ENCODE measurements at places on chromosomes 1 and 21. TPM values are rescaled to one million over a fixed set of nuclear protein-coding genes. Genes with fewer than 3 reads are reported as not detected.

DNA sequence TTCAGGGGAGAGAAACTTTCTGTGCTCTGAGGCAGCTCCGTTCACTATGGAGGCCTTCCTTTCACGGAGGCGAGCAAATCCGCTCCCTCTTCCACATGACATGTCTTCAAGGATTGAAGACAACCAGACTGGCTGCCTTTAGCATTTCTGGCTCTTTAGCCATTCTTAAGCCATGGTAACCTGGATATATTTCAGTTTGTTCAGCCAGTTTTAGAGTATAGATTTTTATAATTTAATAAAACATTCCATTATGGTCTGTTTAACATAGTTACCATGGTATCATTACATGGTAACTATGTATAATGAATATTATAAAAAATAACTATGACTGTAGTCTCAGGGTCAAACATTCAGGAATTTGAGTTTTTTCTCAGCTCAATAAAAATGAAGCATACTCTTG lies 54.2 kb upstream of the NFIA start:
- no peak for DNase-seq

GRCh38 chr21:26801498-26801897 lies 43.7 kb downstream of the ADAMTS1 start:
- DNase-seq: no peak

DNA sequence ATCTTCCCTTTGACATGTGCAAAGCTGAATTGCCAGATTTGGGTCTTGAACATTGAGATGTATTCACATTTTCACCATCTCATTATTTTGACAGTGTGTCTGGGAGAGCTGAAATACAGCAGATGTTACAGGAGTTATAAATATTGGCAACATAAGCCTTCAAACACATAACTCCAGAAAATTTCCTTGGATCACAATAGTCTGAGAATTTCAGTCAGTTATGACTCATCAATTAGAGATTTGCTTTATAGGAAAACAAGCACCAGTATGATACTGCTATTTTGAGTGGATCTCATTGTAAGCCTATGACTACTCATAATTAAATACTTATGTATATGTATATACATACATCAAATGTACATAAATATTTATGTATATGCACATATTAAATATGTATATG lies 1171.8 kb downstream of the AMY1C start:
- DNase-seq: no peak

- no peak for DNase-seq
These were observed 95.0 kb downstream of the CDC42BPA start for GRCh38 chr1:227223171-227223806.

GRCh38 chr1:235430991-235431390 lies 63.8 kb downstream of the TBCE start:
- no peak for DNase-seq

GRCh38 chr1:115219927-115220326 lies 118.1 kb downstream of the NGF start:
- DNase-seq: no peak

DNA sequence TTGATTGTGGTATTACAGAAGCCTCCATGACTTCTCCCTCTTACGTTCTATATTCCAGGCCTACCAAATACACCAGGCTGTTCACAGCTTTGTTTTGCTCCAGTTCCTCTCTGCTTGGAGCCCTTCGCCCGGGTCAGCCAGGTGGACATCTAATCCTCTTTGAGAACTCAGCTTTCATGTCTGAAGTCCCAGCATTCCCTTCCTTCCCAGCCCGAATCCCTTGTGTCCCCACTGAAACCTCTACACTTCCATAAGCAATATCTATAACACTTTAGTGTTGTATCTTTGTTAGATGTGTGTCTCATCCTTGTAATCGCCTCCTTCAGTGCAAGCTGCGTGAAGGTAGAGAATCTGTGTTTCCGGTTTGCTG lies 1.9 kb downstream of the RNF11 start:
- DNase-seq: no peak

RAB7B gene
- 8.4 TPM for total RNA-seq

AADACL3 gene
- total RNA-seq: not detected

- no peak for DNase-seq
These were observed 30.1 kb downstream of the CDCA8 start for GRCh38 chr1:37722181-37723071.

DNA sequence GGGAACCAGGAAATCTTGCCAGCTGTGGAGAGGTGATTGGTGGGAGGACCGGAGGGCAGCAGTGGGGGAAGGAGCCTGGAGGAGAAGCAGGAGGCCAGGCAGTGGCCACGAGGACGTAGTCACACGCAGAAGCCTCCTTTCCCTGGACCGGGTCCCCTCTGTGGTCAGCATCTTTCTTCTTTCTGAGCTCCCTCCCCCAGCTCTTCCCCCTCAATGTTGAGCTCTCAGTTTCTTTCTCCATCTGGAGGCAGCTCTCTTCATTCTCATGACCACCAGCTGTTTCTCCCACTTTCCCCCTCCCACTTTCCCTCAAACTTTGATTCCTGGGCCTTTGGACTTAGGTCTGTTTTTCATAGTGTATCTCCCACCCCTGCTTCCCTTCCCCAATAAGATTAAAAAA lies 18.3 kb downstream of the KIRREL1 start:
- no peak for DNase-seq

DNA sequence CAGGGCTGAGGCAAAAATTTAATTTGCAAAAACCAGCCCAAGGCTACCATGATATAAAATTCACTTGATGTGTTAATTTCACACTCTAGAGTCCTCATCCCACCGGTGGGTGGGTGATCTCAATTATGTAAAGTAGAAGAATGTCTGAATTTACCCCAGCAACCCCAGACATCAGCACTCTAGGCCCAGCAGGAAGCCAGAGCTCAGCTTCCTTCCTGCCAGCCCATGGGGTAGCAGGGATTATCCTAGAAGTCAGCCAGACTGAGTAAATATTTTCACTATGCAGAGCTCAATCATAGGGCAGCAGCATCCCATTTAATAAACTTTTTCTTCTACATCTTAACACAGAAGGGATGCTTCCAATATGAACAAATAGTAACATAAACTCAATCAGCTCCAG lies 71.0 kb downstream of the SIPA1L2 start:
- no peak for DNase-seq

GRCh38 chr1:230824551-230824918 lies 43.8 kb downstream of the C1orf198 start:
- no peak for DNase-seq

DNA sequence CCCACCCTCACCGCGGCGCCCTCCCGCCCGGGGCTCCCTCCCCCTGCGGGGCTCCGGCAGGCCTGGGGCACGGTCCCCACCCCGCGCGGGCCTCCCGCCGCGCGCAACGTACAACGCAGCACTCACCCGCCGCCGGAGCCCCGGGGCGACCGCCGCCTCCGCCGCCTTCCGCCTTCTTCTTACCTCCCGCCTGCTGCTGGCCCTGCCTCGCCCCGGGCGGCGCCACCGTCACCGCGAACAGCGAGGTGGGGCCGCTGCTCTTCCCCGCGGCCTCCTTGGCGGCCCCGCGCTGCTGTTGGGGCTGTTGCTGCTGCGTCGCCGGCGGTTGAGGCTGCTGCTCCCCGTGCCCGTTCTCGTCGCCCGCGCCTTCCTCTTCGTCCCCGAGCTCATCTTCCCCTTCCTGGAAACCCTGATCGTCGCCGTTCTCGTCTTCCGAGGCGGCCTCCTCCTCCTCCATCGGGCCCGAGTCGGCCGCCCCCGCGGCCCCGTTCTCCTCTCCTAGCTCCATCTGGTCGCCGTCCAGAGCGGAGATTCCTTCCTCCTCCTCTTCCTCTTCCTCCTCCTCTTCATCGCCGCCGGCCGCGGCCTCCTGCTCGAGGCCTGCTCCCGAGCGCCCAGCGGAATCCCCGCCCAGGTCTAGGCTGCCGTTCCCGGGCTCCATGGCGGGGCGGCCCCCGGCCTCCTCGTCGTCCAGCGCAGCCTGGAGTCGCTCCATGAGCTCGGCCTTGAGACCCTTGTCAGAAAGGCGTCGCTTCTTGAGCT lies 671 bp downstream of the HNRNPU start:
- DNase-seq: peak; percentile 31

MCOLN3 gene
- 5.5 TPM for total RNA-seq

SHCBP1L gene
- not detected for total RNA-seq

DNA sequence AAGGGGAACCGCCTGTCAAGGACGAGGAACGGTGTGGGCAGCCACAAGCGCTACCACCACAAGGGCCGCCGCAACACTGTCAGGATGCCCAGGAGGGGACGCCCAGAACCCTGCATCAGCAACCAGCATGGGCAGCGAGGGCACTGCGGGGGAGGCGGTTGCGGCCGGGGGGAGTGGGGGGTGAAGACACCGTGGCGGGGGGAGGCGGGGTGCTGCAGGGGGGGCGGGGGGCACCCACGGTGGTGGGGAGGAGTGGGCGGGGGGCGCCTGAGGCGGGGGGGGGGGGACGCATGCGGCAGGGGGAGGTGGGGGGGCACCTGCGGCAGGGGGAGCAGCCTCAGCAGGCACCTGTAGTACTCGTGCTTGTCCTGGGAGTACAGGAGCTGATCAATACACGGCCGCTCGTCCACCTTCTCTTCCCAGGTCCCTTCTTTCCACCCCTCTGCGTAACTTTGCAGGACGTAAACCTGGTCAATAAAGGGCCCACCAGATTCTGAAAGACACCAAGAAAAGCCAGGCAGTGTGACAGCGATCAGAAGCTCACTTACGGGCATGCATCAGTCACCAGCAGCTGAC lies 4.6 kb downstream of the POFUT2 start:
- DNase-seq: peak; percentile 60

GRCh38 chr1:155706139-155706538 lies 17.2 kb downstream of the DAP3 start:
- DNase-seq: no peak

TRIM33 gene
- 92.2 TPM for total RNA-seq

BMP8A gene
- 0.30 TPM for total RNA-seq

Measured in upper lobe of left lung (tissue), 6 donors.